ENCODE measurements at places on chromosomes 6 and 20. TPM values are rescaled to one million over a fixed set of nuclear protein-coding genes. Genes with fewer than 3 reads are reported as not detected.

The UTRN gene
- total RNA-seq, result 96.4 TPM

The RUNX2 gene
- 3.1 TPM for total RNA-seq

The HS3ST5 gene
- total RNA-seq, result 0.11 TPM

The GPRC6A gene
- total RNA-seq, result not detected

The VIP gene
- 0.67 TPM for total RNA-seq

The HLA-DMB gene
- total RNA-seq, result 7.9 TPM

The KCNQ2 gene
- total RNA-seq, result 0.86 TPM

The KCNK16 gene
- not detected for total RNA-seq

The RAET1L gene
- total RNA-seq, result not detected

The LY6G6C gene
- total RNA-seq, result not detected

The ARMC12 gene
- total RNA-seq, result 0.22 TPM

The CD24 gene
- 0.78 TPM for total RNA-seq

The CCN5 gene
- 29.3 TPM for total RNA-seq

The IPCEF1 gene
- total RNA-seq, result 5.0 TPM

The EPPIN gene
- not detected for total RNA-seq

The C6orf132 gene
- total RNA-seq, result 1.3 TPM

The FRMD1 gene
- not detected for total RNA-seq

The TLDC2 gene
- total RNA-seq, result not detected

The WFDC10B gene
- not detected for total RNA-seq

The PKIB gene
- 0.38 TPM for total RNA-seq

The MYCT1 gene
- total RNA-seq, result 9.6 TPM

The FAM229B gene
- total RNA-seq, result 43.5 TPM

The FAXC gene
- 0.57 TPM for total RNA-seq

The OR2J3 gene
- total RNA-seq, result not detected

The SAMD3 gene
- total RNA-seq, result 0.22 TPM

The C6orf141 gene
- total RNA-seq, result 0.38 TPM

The DSE gene
- total RNA-seq, result 14.3 TPM

The WFDC12 gene
- total RNA-seq, result not detected

The ZSWIM3 gene
- 2.0 TPM for total RNA-seq

The GMPR gene
- total RNA-seq, result 71.0 TPM

The CFAP61 gene
- 73.4 TPM for total RNA-seq
